ENCODE measurements at places on chromosomes 2 and 18.

DNA sequence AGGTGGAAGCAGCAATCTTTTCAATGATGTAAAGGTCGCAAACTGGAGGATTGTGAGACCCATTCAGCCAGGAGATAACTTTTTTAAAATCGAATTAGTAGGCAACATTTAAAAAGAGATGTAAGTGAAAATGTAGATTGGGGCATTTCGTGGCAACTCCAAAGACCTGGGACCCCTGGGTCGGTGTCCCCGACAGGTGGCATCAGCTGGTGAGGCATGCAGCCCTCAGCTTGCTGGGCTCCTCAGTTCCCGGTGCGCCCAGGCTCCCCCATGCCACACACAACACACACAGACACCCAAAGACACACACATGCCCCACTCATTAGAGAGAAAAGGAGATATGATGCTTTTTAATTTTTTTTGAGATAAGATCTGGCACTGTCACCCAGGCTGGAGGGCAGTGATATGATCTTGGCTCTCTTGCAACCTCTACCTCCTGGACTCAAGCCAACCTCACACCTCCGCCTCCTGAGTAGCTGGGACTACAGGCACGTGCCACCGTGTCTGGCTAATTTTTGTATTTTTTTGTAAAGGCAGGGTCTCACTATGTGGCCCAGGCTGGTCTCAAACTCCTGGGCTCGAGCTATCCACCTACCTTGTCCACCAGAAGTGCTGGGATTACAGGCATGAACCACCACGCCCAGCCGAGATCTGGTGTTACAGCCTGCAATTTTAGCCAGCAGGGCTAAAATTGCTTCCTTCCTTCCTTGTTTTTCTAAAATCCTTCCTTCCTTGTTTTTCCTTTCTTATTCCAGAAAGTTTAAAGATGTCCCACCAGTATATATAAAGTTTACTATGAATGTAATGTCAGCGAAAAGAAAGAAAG is 122.6 kb upstream of the EPAS1 start:
- DNase-seq: no peak

DNA sequence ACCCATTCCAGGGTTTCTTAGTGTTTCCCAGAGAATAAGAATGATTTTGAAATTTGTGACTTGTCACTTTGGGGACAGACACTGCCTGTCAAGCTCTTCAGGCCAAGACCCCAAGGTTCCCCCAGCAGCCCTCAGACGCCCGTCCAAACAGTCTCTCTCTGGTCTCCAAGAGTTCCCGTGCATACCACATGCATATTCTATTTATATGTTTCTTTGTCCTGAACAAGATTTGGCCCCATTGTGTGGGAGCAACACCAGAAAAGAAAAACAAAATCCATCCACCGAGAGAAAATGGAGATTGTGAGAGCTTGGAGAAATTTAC is 52.2 kb upstream of the CTAGE1 start:
- no peak for DNase-seq

- no peak for DNase-seq
Observed at GRCh38 chr2:225841314-225841713, 441.8 kb downstream of the NYAP2 start.

DNA sequence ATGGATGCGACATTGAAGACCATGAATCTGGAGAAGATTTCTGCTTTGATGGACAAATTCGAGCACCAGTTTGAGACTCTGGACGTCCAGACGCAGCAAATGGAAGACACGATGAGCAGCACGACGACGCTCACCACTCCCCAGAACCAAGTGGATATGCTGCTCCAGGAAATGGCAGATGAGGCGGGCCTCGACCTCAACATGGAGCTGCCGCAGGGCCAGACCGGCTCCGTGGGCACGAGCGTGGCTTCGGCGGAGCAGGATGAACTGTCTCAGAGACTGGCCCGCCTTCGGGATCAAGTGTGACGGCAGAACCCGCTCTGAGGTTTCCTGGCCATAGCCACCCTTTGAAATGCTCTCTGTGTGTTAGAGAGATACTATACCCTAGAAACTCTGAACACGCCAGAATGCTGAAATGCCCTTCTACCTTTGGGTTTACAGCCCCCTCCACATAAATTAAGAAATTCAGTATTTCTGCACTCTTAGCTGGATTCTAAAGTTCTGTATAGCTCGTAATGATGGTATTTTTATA is 659 bp downstream of the CHMP1B start:
- DNase-seq: peak; percentile 59

DNA sequence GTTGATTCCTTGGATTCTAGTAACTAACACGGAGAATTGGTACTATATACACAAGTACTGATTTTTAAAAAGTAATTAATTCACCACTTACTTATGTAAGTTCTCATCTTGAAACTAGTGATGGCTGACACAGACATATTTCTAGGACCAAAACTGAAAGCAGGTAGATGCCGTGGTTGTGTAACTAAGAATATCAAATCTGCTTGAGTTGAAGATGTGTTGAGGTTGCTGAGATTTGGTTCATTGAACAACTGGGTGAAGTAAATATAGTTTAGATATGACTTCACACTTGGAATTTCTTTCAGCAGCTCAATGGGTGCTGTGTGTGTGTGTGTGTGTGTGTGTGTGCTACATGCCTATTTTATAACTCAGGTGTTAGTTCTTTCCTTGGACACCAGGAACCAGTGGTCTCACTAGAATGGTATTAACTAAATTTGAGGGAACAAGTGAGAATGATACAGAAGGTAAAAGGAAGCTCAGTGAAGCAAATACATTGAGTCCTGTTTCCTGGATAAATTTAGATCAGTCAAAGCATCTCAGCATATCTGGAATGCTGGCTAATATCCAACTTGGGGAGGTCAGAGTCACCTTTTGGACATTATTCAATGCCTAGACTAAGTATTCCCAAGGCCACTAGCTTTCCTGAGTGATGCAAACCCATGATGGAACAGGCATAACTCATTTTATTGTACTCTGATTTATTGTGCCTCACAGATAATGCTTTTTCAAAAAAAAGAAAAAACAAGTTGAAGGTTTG is 110.7 kb upstream of the ZEB2 start:
- DNase-seq: no peak

DNA sequence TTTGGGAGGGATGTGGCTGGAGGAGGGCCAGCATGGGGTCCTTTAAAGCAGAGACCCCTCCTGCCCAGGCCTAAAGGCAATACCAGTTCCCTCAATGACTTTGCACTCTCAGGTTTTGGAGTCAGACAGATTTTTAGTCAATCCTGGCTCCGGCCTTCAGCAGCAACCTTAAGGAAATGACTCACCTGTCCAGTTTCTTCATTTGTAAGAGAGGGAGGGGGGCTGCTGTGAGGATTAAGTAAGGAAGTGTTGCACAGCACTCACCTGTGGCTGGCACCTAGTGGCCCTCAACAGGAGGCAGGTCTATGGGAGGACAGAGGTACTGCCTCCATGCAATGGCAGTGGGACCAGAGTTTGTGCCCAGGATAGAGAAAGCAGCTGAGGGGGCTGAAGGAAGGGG is 13.7 kb downstream of the CNGA3 start:
- no peak for DNase-seq

GRCh38 chr18:47586418-47587070 is 335.1 kb upstream of the SKOR2 start:
- DNase-seq: no peak

GRCh38 chr2:61538920-61539520 is 864 bp upstream of the XPO1 start:
- DNase-seq: peak; percentile 51

DNA sequence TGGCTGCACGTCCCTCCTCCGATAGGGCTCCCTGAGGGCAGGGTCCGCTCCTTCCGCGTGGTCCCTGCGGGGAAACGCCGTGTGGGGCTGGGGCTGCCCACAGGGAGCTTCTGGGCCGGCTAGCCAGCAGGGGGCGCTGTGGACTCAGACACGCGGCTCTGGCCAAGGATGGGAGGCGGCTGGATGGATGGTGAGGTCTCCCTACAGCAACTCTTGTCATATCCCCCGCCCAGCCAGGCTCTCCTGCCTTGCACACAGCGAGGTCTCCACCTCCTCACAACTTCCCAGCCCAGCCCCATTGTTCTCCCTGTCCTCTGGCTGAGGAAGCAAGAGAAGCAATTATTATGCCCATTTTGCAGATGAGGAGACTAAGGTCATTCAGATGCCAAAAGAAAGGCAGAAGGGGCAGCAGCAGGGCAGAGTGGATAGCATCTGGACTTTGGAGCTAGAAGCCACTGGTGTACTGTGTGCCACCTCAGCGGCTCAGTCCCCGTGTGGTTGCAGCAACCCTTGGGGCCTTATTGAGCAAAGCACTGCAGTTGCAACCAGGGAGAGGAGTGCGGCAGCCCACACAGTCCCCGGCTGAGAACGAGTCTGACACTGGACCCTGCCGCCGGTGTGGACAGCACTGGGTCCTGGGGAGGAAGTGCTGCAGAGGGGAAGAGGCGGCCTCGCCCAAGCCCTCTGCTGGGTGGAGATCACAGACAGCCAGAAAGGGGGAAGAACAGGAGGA is 99.0 kb downstream of the ZFP36L2 start:
- DNase-seq: peak; percentile 86

Measured in CD4-positive, alpha-beta T cell treated with Interleukin-4 for 1 hour (primary cell).